ENCODE measurements at places on chromosomes 16 and 17.

DNA sequence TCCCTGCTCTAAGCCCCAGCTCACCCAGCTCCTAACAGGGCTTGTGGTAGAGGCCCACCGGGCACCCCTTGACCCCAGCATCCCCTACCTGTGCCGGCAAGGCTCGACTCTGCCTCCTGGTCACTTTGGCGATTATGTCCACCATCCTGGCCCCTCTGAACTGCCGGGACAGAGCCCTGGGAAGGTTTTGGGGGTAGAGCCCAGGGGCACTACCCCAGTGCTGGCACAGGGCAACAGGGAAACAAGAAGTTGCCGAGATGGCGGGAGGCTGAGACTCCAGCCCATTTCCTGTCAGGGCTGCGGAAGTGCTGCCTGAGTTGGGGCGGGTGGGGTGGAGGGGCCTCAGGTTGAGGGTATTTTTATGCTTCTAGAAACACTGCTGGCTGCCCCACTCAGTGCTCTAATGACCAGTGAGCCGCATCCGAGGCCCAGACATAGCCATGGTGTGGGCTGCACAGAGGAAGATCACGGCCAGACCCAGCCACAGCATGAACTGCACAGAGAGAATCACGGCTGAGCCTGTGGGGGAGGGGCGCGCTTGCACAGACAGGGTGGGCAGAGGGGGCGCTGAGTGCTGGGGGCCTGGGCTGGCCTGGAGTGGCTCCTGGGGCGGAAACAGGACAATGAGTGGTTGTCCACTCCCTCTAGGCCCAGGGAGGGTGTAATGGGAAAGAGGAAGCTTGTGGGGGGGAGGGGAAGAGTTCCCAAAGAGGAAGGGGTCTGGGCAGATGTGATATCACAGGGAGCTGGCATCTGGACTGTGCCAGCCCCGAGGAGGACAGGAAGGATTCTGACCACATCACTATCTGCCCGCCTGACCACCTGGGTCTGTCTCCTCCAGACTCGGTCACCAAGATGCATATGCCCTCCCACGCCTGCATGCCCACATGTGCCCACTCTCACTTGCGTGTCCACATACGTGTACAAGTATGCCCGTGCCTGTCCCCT lies 22.3 kb downstream of the ARHGAP27 start:
- no peaks in the 10 kb centered on the region for H3K27me3 ChIP-seq
- DNase-seq = no peak
- peaks cover 79% of the 10 kb centered on the region for H3K4me1 ChIP-seq
- peak overlapping the region; percentile 20 for H3K27ac ChIP-seq
- H3K4me3 ChIP-seq = no peak overlapping the region

- no peaks in the 10 kb centered on the region for H3K36me3 ChIP-seq
- no peak overlapping the region for H3K27ac ChIP-seq
- H3K27me3 ChIP-seq = peaks cover 70% of the 10 kb centered on the region
- no peaks in the 10 kb centered on the region for H3K4me1 ChIP-seq
- no peak for DNase-seq
Measured at GRCh38 chr17:38329808-38330730, 13.7 kb downstream of the GPR179 start.

DNA sequence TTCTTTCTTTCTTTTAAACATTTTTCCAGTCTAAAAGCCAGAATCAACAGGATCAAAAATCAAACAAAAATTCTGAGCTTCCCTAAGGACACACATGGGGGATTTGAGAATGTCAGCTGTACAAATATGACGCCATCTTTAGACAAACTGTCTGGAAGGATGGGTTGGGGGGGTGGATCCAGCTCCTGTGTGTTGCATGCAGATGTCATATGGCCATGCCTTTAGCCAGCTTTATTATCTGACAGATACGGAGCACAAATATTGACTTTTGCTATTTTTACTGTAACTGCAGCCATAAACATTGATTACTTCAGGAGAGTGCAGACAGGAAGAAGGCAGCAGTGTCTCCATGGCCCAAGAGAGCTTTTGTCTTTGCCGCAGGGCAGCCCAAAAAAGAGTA lies 279.4 kb upstream of the ELAC2 start:
- no peak overlapping the region for H3K27ac ChIP-seq
- H3K36me3 ChIP-seq = no peaks in the 10 kb centered on the region
- H3K4me1 ChIP-seq = no peaks in the 10 kb centered on the region
- no peak overlapping the region for H3K4me3 ChIP-seq
- no peak for DNase-seq
- no peaks in the 10 kb centered on the region for H3K27me3 ChIP-seq

DNA sequence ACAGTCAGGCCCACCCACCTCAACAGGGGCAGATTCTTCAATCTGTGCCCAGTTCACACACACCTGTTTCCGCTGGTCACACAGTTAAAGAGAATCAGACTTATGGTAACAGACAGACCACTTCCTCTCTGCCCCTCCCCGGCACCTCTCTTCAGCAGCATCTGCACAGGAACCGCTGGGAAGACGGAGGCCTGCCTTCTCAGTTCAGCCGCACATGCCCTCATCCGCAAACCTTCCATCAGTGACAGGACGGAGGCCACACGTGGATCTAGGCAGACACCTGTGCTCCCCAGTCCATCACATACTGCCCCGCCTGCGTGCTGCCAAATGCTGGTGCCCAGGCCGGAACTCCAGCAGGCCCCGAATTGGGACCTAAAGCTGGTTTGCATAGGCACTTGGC lies 10.3 kb downstream of the PHB1 start:
- H3K4me1 ChIP-seq = peaks cover 9% of the 10 kb centered on the region
- H3K27ac ChIP-seq = no peak overlapping the region
- no peaks in the 10 kb centered on the region for H3K27me3 ChIP-seq

DNA sequence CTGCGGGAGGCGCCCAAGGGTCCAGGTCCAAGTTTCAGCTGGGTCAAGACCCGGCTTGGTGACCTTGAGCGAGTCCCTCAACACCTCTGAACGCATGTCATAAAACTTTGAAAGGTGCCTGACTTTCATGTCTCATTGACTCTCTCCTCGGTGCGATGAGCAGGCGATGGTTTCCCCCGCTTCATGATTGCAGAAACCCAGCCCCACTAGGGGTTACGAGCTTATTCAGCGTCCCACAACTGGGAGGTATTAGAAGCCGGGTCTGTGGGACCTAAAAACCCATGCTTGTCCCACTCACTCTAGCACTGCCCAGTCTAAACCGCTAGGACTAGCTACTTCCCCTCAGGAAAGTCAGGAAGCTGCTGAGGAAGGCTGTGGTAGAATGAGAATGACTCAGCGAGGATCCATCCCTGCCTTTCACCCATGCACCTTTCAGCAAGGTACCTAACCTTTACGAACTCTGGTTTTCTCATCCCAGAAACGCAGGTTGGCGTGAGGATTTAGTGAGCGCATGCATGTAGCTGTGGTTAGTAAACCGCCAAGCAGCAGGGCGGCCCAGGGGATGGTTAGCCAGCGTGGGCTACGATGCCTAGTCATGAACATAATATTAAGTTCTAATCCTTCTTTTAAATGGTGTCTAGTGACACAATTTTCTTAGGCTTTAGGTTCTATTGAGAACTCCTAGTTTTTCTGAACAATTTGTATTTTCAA lies 26.2 kb upstream of the RFFL start:
- H3K4me3 ChIP-seq = peak overlapping the region; percentile 93
- H3K27me3 ChIP-seq = no peaks in the 10 kb centered on the region
- H3K4me1 ChIP-seq = peaks cover 20% of the 10 kb centered on the region
- DNase-seq = peak; percentile 29
- H3K36me3 ChIP-seq = peaks cover 43% of the 10 kb centered on the region
- H3K27ac ChIP-seq = peak overlapping the region; percentile 60

Data from Calu3 (cell line).